ENCODE measurements at places on chromosomes 6 and 20.

DNA sequence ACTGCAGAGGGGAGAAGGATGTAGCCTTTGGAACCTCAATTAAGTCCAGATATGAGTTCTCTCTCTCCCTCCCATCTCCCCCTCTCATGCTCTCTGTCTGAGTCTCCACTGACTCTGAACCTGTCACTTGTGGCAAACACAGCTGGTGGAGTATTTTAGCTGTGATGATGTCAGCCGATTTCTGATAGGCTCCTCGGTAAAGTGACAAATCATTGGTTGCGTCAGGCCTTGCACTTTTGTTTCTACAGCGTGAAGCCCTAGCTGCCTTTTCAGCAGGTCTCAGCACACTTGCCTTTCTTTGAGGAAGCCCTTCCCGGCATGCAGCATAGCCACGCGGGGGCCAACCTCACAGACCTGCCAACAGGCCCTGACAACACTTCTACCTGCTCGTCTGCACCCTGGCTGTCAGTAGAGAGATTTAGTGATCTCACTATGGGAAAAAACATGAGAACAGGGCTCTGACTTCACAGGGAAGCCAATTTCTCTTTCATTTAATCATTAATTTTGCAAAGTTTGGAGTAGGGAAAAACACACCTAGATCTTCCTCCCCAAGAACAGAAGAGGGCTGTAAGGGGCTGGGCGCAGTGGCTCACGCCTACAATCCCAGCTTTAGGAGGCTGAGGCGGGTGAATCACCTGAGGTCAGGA, 84.4 kb downstream of the GMPR start:
- DNase-seq, result peak; percentile 80

GRCh38 chr20:12698817-12699216, 310.0 kb upstream of the SPTLC3 start:
- DNase-seq, result no peak

DNA sequence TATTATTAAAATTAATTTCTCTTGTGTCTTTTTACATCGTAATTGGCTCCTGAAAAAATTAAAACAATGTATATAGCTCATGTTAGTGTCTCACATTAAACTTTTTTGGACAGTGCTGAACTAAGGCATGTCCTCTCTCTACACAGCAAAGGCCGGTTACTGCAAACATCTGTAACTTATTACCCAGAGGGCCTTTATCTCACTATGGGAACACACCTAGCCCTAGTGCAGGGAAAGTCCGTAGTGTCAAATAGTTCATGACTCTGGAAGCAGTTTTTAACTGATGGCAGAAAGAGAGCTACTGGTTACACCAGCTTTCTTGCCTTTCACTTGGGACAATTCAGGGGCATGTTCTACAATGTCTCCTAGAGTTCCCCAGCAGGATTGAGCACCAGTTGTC, 82.2 kb downstream of the PAK5 start:
- DNase-seq, result no peak

DNA sequence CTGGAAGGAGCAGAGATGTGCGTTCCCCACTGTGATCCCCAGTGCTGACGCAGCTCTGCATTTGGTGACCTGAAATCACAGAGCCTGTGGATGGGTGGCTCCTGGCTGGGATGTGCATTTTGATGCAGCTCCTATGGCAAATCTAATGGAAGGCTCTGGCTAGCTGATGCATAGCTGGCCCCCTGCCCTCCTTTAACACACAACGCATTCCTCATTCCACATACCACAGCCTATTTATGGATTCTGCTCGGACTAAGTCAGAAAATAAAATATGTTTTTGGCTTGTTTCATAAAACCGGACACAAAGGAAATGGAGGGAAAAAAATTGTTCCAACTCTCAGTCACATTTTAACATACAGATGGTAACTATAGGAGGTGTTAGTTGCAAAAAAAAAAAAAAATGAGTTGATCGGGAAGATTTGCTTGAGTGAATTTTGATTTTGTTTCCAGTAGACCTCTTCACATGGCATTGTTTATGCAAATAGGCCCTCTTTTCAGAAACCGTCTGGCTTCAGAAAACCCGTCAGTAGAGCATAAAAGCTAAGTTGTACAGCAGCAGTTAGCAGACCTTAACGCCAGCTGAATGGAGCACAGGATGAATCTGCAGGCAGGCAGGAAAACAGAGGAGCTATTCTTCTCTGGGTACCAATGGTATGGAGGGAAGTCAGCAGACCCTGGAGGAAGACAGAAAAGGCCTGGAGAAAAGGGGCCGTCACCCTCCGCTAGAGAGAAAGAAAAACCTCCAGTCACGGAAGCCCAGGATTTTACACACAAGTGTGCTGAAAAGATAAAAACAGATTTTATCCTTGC, 215.4 kb downstream of the HDGFL1 start:
- DNase-seq, result no peak

- no peak for DNase-seq
These were observed 6.4 kb downstream of the HLA-DQB1 start for GRCh38 chr6:32659856-32660595.

DNA sequence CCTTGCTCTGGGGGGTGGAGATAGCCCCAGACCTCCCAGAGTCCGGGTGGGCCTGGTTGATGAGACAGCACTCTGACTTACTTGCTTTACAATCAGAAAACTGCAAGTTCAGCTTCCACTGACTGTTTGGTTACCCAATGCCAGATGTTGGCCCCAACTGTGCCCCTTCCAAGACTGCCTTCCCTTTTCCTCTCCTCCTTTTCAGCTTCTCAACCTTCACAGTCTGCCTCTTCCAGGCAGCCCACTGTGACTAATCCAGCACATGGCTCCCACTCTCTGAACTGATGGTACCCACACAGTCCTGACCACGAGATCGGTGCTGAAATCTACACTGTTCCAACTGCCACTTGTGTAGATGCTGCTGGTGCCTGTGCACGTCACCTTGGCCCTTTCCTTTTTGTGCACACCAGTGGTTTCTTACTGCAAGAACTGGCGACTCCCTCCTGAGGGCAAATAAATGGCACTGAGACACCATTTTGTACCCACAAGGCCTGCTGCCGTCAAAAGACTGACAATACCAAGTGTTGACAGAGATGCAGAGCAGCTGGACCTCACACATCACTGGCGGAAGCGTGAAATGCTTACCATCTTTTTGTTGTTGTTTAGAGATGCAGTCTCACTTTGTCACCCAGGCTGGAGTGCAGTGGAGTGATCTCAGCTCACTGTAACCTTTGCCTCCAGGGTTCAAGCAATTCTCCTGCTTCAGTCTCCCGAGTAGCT, 1.8 kb upstream of the ARFGAP1 start:
- no peak for DNase-seq

- DNase-seq, result peak; percentile 65
These were observed 181.9 kb upstream of the CCN2 start for GRCh38 chr6:132132924-132133639.

- DNase-seq, result no peak
These were observed 3.9 kb upstream of the KCNS1 start for GRCh38 chr20:45104786-45105185.

DNA sequence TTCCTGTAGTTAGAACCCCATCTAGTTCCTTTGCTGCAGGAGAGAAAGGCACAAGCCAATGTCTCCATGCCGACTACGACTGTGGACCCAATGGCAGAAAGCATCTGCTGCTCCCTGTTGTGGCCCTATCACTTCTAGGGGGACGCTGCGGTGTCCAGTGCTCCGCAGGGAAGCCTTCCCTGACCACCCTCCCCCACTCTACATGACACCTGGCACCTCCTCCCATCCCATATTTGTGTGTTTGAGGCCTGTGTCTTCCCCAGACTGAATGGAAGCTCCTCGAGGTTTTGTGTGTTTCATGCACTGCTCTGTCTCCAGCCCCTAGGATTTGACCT, 159.5 kb downstream of the DTNBP1 start:
- DNase-seq, result no peak

DNA sequence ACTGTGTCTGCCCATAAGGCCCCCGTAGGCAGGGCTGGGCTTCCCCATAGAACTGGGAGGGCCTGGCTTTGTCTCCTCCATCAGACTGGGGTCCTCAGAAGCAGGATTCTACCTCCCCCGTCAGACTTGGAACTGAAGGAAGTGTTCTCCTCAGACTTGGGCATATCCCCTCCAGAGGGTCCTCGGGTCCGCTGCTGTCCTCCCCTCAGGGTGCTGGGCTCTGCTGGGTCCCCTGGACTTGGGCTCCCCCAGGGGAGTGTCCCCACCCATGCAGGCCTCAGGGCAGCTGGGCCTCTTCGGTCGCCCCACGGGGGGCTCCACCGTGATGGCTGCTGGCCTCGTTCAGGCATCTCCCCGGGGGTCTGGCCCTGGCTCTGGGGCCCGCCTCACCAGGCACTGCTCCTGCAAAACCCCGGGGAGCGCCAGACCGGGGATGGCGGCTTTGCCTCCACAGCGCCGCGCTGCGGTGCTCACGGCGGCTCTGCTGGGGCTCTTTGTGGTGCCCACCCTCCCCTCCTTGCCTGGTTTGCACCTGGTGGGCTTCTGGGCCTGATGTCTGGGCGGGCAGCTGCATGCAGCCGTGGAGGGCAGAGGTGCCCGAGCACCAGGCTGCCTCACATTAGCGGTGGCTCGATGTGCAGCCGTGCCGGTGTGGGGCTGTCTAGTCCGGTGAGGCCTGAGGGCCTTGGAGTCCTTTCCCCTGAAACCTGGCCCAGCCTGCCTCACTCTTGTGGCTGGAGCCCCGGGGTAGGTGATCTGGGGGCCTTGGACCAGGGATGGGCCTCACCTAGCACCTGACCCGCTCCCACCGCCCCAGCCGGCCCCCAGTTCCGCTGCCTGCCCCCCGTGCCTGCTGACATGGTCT, 13.9 kb downstream of the COL20A1 start:
- DNase-seq, result no peak

DNA sequence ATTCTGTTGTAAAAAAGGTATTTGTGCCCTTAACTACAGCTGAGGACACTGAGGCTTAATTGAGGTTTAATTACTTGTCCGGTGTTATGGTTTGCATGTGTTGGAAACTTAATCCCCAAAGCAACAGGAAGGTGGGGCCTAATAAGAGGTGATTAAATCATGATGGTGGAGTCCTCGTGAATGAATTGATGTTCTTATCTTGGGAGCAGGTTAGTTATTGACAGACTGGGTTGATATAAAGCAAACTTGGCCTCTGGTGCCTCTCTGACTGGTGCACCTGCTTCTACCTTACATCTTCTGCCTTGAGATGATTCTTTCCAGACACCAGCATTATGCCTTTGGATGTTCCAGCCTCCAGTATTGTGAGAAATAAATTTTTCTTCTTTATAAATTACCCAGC, 306.5 kb upstream of the HS3ST5 start:
- no peak for DNase-seq

DNA sequence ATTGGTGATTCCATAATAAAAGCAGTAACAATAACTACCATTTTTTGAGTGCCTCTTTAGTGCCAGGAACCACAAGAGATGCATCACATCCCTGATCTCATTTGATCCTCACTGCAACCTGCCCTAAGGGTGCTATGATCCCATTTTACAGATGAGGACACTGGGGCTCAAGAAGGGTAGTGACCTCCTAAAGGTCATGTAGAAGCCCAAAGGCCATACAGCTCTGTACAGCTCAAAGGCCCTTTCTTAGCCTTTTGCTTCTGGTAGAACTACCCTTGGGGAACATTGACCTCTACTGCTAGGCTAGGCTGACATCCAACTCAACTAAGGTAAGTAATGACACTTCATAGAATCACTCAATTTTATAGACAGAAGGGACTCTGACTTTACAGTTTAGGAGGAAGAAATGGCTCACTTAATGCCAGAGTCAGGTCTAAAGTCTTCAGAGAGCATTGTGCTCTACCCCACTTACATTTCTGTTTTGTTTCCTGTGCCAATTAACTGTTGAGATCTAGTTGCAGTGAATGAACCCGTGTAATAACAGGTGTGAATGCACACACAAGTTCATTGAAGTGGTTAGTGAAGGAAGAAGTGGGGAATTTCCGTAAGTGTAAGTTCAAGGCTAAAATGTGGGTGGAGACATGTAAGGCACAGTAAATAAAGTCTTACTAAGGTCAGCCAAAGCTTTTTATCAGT, 10.7 kb downstream of the SLC9A8 start:
- no peak for DNase-seq

GRCh38 chr6:128491610-128492206, 28.7 kb downstream of the PTPRK start:
- no peak for DNase-seq

- no peak for DNase-seq
These were observed 3.2 kb upstream of the SIRPB2 start for GRCh38 chr20:1494436-1494835.

GRCh38 chr20:49276961-49277785, 684 bp downstream of the ZNFX1 start:
- DNase-seq, result no peak

DNA sequence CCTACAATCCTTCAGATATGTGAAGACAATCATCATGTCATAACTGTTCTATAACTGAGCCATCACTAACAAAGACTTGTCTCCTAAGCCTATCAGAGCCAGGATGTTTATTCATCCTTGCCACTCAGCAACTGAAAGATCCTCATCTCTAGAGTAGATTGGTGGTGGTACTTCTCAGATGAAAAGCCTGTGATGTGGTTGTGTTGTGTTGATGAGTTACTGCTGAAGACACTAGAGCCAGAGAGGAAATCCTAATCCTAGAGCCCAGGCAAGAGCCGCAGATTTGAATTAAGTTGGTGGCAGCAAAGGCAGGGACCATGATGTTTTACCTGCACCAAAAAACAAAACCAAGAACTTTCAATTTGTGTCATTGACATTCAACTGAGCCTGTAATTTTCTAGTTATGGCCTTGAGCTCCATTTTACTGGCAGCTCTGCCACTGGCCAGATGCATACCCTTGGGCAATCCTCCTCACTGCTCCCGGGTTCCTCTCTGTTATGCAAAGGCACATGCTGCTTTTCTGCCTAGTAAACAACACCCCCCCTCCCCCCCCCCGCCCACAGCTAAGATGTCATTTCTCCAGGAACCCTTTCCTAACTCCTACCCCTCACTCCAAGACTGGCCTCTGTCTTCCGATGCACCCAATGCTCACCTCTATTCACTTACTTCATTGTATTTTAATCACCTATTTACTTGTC, 50.2 kb upstream of the REV3L start:
- no peak for DNase-seq

DNA sequence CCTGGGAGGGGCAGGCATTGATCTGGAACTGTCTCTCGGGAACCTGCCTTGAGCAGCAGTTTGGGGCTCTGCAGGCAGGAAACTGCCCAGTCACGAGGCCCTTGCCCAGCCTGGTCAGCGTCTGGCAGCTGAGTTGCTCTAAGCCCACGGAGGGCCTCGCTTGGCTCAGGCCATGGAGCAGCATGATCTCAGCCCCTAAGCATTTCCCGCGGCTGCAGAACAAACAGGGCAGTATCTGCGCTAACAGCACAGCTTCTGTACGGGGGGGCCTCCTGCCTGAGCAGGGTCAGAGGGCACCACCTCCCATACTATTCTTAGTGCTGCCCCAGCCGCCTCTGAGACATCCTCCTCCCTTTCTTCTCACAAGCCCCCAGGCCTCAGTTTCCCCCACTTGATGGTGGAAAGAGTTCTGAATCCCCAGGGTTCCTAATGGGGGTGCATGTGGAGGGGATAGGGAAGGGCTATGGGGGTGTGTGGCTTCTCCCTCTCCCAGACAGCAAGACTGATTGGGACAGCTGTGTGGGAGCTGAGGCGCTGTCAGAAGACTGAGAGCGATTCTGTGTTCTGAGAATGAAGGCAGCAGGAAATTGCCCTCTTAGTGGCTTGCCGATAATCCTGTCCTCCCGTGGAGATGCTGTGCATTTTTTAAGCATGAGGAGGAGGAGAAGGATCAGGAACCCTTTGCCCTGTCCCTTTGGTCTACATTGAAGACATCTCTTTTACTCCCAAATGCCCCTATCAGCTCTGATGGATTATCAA, 46.4 kb downstream of the MOCS1 start:
- DNase-seq, result peak; percentile 74

- no peak for DNase-seq
These were observed 150.1 kb downstream of the FARS2 start for GRCh38 chr6:5411414-5411813.

- no peak for DNase-seq
These were observed 653 bp downstream of the FRMD1 start for GRCh38 chr6:168078175-168078942.
